ENCODE measurements at places on chromosomes 1 and 21. TPM values are rescaled to one million over a fixed set of nuclear protein-coding genes. Genes with fewer than 3 reads are reported as not detected.

GRCh38 chr1:225815526-225816178, 5.7 kb downstream of the EPHX1 start:
- DNase-seq: no peak

DNA sequence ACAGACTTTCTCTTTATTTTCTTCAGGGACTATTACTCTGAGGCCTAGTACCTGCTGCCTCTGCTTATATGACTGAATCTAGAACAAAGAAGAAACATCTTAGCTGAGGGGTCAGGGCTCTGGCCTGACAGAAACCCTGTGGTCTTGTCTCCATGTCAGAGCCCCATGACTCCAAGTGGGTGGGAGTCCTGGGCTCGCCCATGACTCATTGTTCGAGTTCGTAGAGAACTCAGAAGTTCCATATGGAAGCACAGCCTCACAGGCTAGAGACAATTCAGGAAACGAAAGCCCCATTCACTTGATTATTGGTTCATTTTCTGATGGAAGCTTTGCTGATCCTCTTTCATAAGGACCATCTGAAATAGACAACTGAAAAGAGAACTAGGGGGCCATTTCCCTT, 73.2 kb downstream of the CD58 start:
- DNase-seq: no peak

The FCRL5 gene
- not detected for total RNA-seq

DNA sequence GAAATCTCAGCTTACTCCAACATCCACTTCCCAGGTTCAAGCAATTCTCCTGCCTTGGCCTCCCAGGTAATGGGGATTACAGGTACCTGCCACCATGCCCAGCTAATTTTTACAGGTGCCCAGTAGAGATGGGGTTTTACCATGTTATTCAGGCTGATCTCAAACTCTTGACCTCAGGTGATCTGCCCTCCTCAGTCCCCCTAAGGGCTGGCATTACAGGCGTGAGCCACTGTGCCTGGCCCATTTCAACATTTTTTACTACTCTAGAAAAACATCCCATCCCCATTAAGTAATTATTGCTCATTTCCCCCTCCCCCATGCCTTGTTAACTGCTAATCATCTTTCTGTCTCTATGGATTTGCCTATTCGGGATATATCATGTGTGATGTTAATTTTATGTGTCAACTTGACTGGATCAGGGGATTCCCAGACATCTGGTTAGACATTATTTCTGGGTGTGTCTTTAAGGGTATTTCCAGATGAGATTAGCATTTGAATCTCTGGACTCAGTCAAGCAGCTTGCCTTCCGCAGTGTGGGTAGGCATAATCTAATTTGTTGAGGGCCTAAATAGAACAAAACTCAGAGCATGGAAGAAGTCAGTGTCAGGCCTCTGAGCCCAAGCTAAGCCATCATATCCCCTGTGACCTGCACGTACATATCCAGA, 33.0 kb upstream of the ZBTB8B start:
- DNase-seq: no peak

The SIKE1 gene
- 65.0 TPM for total RNA-seq

The LCE3E gene
- not detected for total RNA-seq

- DNase-seq: no peak
Observed at GRCh38 chr1:53454019-53454418, 5.2 kb upstream of the DMRTB1 start.

DNA sequence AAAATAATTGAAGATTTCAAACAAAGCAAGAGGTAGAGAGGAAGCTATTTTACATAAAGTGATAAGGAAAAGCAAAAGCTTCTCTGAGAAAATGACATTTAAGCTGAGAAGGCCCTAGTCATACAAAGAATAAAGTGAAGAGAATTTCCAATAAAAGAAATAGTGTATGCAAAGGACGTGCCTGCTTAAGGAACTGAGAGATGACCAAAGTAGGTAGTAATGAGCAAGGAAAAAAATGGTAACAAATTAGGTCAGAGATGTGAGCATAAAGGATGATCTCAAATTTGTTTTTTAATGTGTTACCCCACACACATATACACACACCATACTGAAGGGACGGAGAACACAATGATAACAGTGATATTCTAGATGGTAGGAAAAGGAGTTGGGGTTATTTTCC, 46.4 kb downstream of the NRIP1 start:
- DNase-seq: no peak

The CDA gene
- not detected for total RNA-seq

DNA sequence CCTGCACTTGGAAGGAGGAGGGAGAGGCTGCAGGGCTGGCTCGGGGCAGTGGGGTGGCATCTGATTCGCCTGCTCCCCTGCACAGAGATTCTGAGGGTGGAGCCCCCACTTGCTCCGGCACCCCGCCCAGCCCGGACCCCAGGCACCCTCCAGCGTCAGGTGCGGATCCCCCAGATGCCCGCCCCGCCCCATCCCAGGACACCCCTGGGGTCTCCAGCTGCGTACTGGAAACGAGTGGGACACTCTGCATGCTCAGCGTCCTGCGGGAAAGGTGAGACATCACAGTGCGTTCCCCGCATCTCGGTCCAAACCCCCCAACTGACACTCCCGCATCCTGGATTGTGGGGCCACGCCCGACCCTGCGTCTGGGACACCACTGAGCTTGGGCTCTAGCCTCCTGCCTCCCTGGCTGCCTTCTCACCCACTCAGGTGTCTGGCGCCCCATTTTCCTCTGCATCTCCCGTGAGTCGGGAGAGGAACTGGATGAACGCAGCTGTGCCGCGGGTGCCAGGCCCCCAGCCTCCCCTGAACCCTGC, 7.9 kb downstream of the ADAMTSL4 start:
- DNase-seq: no peak

GRCh38 chr1:112954017-112954650, 1.9 kb downstream of the SLC16A1 start:
- no peak for DNase-seq

DNA sequence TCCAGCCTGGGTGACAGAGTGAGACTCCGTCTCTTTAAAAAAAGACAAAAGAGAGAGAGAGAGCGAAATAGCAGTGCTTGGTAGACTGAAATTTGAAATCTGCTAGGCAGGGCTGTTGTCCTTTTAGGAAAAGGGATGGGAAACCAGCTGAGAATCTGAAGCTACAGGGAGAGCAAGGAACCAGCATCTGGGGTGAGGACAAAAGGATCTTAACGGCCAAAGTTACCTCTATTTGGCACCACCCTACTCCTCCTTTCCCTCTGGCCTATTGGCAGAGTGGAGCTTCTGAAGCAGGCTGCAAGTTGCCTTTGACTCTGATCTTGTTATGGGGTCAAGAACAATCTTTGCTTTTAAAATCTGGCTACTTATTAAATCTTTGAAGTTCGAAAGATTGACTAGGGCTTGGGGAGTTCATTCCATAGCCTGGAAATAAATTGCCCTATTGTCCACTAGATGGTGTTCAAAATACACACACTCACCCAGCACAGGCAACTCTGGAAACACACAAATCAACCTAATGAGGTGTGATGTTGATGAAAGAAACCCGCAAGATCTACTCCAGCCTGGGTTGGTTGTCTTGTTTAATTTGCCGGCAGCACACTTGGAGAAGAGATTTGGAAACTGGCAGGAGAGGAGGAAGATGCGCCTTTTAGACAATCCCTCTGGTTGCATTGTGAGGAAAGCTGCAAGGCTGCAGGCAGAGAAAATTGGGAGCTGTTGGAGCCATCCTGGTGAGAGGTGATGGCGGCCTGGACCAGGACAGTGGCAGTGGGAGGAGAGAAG, 16.5 kb upstream of the PARP1 start:
- DNase-seq: no peak

DNA sequence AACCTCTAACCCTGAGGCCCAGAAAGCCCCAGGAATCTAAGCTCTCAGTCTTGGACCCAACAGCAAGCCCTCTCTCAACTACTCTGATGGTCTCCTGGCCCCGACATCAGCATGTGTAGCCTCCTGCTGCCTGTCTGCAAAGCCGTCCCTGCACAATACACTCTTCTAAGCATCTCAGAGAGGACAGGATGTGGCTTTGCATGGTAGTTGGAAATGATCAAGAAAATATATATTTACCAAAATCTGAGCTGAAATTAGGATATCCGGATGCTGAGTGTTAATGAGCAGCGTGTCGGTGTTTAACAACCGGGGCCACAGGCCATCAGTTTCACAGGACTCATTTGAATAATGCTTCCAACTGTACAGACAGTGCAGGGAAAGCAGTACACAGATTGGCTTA, 59.1 kb upstream of the SIM2 start:
- no peak for DNase-seq

- DNase-seq: no peak
Observed at GRCh38 chr1:225464851-225465792, 37.3 kb upstream of the LBR start.

DNA sequence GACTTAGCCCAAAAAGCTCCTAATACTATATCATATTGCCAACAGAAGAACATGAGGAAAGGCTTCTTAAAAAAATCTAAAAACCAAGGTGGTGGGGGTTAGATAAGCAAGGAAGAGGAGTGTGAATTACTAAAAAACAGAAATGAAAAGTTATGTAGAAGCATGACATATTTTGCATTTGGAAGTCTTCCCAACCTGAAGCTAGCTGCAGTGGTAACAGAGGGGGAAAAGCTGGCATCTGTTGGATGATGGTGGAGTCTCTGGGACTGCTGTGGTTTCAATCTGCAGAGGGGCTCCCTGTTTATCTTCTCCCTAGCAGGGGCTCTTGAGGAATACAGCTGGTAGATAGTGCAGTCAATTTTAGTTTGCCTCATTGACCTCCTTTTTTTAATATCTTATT, 249.2 kb upstream of the KIAA0040 start:
- DNase-seq: no peak

- DNase-seq: no peak
Observed at GRCh38 chr1:6303397-6304012, 42.6 kb upstream of the GPR153 start.

GRCh38 chr1:110780600-110781484, 92.1 kb upstream of the CD53 start:
- peak; percentile 68 for DNase-seq

DNA sequence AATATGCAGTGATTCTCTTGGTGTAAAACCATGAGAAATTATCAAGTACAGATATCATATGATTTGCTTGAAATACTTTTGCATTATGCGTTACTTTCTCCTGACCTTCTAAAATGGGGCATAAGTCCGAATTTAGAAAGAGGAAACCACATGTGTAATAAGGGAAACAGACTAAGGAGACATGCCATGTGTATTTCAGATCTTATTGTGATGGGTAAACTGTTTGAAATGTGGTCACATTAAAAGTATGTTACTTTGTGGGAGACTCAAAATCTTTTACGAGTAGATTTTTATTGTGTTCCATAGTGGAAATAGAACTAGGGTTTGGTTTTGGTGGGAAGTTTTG, 173.0 kb downstream of the NFIA start:
- DNase-seq: no peak

GRCh38 chr1:55318116-55318817, 103.1 kb upstream of the USP24 start:
- DNase-seq: no peak

DNA sequence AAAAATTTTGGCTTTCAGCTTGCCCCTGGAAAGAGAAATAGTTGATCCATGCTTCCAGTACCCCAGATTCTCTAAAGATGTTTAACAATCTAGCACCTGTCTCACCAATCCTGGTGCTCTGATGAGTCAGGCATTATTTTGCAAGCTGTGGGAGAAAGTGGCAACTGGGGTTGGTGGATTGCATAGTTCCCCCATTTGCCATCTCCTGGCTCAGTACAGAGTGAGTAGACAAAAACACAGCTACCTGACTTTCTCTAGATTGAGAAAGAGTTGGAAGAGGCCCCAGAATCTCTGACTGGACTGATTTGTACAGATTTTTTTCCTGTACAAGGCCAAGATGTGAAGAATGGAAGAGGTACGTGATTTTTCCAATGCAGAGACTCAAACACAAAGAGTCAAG, 75.1 kb upstream of the NEGR1 start:
- DNase-seq: no peak

DNA sequence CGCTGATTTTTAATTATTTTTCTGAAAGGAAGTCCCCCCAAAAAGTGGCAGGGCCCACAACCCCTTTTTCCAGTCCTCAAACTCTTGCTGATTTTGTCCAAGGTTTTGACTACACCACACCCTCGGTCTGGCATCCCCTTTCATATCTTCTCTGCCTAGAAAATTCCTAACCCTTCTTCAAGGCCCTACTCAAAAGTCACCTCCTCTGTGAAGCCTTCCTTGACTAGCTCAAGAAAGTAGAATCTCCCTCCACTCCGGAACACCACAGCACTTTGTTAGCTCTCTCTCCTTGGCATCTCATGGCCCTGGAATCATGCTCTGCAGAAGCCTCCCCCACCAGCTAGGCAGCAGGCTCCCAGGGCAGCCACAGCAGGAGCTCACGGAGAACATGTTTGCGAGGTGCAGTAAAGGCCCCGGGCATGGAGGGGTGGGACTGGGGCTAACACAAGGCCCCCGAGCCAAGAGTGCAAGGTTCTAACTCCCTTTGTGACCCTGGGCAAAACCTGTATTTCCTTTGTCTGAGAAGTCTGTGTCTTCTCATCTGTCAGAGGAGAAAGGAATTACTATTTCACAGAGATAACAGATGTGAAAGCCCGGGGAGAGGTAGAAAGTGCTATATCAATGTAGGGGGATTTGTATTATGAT, 17.7 kb upstream of the S100A7 start:
- DNase-seq: no peak

All from activated T-helper 1 cell treated with anti-CD3 and anti-CD28 coated beads, Interleukin-12 subunit alpha, Interleukin-12 subunit beta, Interleukin-2, Interleukin-4 antibody, amounts not matched to agents 30 ng/mL and 10 ng/mL and 1 ng/mL, durations not matched to agents 14 hours and 24 hours and 36 hours (primary cell).